Prostate gland (tissue), 2 donors: ENCODE measurements at places on chromosomes 11 and 22. TPM values are rescaled to one million over a fixed set of nuclear protein-coding genes. Genes with fewer than 3 reads are reported as not detected.

- no peak for DNase-seq
Observed at GRCh38 chr22:29772170-29772641, 5.0 kb downstream of the UQCR10 start.

DNA sequence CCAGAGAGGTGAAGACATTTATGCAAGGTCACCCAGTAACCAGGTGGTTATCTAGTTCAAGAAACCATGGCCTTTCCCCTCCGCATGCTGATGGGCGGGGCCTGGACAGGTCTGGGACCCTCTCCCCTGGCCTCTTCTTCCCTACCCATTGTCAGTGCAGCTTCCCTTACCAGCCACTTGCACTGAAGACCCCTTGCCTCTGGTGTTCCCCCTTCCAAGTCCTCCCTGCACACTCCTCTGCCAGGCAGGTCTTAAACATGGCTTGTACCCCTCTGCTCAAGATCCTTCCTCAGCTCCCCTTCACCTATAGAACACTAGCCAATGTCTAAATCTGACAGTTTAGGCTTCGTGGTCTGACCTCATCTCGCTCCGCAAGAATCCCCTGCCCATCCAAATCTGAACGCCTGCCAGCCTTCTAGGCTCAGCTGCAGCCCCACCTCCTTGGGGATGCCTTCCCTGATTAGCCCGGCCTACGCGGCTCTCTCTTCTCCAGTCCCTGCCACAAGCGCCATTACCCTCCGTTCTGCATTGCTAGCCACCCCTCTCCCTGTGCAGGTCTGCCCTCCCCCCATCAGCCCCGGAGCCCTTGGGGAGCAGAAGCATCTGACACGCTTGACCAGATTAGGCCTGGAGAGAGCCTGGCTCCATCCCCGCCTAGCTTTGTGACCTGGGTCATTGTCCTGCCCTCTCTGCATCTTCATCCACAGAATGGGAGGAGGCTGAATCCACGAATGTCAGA is 213.8 kb downstream of the DSCAML1 start:
- DNase-seq = no peak

DNA sequence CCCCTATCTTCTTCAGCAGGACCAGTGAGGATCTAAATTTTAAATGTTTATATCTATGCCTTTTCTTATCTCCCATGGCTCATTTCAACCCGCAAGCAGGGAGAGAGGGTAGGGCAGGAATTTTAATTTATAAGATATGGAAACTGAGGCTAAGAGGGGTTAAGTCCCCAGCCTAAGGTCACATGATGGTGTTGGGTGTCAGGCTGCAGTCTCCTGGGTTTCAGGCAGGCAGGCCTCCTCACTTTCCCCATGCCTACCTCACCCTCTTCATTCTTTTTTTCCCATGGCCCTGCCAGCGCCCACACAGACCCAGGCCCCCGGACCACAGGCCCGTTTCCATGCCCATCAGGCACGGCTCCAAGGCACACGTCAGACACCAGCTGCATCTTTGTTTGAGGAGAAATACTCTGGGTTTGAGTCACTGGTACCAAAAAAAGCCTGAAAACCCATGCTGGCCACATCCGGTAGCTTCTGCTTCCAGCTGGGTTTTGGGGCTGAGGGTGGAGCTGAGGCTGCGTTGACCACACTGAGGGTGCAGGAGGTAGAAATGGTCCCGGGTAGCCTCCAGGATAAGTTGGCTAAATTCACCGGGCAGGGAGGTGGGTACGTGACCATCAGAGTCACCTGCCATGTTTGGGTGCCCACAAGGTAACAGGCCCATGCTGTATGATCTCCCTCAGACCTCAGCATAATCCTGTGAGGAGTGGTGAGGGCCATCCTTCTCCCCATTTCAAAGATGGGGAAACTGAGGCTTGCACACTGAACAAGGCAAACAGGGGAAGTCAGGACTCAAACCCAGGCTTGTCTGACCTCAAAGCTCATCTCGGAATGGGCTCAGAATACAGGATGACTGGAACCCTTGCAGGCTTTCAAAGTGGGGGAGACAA is 7.5 kb downstream of the CRYBB1 start:
- DNase-seq = no peak

DNA sequence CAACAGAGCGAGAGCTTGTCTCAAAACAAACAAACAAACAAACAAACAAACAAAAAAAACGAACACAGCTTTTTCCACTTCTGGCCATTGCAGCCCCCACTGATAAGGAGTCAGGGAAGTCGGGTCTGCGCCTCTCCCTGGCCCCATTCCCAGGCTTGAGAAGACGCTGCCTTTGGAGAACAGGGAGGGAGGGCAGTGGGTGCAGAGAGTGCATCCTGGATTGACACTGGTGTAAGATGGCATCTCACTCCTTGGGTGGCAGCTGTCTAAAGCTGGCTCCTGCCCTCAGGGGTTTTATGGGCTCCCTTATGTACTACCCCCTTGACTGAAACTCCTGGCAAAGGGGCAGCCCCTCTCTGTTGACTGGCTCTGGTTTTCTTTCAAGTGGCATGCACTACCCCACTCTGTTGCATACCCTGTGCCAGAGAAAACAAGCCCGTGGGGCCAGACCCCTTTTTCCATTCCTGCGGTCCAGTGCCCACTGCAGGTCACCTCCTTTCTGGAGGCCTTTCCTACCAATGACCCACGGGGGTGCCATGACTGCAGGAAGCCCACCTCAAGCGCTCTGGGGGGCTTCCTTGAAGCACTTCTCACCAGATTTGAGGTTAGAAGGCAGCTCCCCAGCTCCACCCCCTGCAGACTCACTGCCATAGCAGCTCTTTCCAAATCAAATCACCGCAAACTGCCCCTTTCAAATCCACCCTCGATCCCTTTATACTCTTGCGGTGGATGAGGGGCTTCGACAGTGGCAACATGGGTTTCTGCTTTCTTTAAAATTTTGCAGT is 12.7 kb downstream of the DRAP1 start:
- no peak for DNase-seq

GRCh38 chr11:108871867-108872266 is 207.0 kb downstream of the DDX10 start:
- no peak for DNase-seq

GRCh38 chr11:118060081-118060661 is 16.7 kb upstream of the TMPRSS4 start:
- DNase-seq = no peak

CD3D gene
- total RNA-seq = 4.4 TPM

OR52I2 gene
- total RNA-seq = not detected
